HCEC 1CT (cell line): ENCODE measurements at places on chromosomes 2 and 18.

DNA sequence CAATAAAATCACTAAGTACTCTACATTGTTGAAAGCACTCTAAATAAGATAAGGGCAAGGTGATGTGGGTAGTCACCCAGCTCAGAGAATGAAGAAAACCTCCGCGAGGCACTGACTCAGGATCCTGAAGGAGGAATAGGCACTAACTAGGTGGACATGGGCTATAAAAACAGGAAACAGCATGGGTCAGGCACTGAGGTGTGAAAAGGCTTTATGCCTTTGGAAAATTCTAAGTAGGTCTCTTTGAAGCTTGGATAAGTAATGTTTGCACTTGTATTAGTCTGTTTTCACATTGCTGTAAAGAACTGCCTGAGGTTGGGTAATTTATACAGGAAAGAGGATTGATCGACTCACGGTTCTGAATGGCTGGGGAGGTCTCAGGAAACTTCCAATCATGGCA is 161.6 kb downstream of the EPHA4 start:
- no peak for DNase-seq

DNA sequence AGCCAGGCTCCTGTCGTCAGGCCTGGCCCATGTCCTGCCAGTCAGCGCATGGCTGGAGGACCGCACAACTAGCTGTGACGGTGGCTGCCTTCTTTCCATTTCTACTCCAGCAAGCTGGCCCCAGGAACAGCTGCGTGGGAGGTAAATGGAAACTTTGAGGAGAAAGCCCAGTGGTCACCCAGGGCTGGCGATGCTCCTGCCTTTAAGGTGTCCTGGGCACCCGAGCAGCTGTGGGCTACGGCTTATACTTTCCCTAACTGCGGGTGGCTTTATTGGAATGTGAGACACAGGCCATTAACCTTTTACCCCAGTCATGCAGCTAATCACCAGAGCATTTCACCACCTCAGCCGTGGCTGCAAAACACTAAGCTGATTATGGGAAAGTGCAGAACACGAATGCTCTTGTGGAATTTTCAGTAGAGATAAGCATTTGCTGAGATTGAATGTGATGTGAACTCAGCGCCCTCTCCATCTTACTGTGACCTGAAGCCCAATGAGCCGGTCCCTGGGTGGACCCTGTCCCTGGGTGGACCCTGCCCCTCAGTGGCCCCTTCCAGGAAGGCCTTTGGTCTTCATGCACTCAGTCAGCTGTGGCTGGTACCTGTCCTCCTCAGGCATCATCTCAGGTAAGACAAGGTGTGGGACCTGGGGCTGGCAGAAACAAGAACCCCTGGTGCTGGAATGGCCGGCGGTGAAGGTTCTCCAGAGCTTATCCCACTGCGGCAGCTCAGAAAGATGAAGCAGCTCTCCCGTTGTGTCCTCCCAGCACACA is 275.4 kb upstream of the HS6ST1 start:
- DNase-seq = no peak

DNA sequence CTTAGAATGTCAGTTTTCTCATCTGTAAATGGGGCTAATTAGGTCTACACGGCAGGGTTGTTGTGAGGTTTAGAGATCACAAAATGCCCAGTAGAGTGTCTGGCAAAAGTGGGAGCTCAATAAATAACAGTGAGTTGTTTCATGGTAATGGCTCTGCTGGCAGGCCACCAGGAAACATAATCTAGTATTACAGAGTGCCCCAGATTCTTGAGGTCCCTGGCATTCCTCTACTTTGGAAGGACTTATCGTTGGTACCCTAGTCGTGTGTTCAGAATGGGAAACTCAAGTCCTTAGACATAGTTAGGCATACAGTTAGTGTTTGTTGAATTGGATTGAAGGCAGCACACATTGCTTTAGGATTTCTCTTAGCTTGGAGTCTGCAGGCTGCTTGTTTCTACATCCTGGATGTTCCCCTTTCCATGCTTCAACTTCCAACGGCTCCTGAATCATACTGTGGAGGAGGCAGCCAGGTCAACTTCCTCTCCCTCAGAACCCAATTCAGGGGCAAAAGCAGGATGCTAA is 161.5 kb upstream of the FOSL2 start:
- DNase-seq = peak; percentile 48

- peak; percentile 89 for DNase-seq
These were observed 31.7 kb upstream of the TTC32 start for GRCh38 chr2:19933351-19933981.

- no peak for DNase-seq
These were observed 1.6 kb upstream of the KCNJ3 start for GRCh38 chr2:154696810-154697417.

DNA sequence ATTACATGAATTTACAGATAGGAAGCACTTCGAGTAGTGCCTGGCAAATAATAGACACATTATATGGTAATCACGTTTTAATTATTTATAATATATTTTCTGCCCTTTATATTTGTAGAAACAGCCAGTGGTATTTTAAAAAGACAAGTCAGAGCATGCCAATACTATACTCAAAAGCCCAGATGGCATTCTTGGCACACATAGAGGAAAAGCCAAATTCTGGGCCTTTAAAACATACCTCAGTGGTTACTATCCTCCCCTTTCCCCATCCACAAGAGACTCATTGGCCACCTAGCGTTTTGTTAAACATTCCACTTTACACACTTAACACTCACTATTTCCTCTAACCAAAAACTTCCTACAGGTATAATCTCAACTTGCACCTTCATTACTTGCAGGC is 63.3 kb upstream of the ZNF804A start:
- DNase-seq = no peak

- DNase-seq = peak; percentile 4
These were observed 161.8 kb downstream of the DYSF start for GRCh38 chr2:71614976-71615766.

- no peak for DNase-seq
These were observed 19.6 kb downstream of the CEP68 start for GRCh38 chr2:65075605-65076344.

DNA sequence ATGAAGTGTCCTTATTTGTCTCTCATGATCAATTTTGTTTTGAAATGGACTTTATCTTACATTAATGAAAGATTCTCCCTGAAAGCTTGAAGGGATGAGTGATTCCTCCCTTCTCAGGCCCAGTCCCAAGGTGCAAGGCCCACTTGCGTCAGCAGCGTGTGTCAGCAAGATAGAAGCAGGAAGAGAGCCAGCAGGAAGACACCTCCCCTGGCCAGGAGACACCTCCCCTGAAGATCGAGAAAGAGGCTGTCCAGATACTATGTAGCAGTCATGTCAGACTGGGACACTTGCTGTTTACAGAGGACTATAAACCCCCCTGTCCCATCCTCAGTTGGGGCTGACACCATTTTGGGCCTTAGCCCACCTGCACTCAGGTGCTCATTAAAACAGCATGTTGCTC is 38.3 kb downstream of the TIMM21 start:
- DNase-seq = no peak

GRCh38 chr2:27353762-27354596 is 2.6 kb downstream of the GTF3C2 start:
- DNase-seq = peak; percentile 74
